Cardiac muscle cell (in vitro differentiated cells and primary cell): ENCODE measurements at places on chromosomes 1 and 21. TPM values are rescaled to one million over a fixed set of nuclear protein-coding genes. Genes with fewer than 3 reads are reported as not detected.

DNA sequence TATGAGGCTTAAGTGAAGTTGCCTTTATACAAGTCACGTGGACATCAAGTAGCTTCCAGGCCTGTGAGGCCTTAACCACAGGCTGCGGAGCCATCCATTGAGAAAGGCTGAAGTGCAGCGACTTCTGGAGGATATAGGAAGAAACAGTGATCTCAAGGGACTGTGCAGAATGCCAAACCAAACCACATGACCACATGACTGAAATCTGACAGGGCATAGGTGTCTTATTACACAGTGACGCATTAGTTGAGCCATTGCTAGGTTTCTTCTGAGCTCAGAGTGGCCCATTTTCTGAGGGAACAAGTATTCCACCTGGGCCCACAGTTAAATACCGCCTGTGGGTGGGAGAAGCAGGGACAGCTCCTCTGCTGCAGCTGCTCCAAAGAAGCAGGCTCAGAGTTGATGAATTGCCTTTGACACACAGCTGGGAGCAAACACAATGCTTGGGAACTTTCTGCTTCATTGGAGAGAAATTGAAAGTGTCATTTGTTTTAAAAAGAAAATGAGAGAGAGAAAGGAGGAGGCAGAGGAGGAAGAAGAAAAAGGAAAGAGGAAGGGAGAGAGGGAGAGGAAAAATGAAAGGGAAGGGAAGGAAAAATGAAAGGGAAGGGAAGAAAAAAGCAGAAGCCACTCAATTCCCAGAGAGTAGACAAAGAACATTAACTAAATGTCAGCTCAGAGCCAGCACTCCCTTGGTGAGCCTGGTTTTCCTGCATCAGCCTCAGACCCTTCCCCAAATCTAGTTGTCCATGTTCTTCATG is 94.4 kb downstream of the COLGALT2 start:
- peaks cover 5% of the 10 kb centered on the region for H3K36me3 ChIP-seq
- peak; percentile 12 for DNase-seq
- no peak overlapping the region for H3K4me3 ChIP-seq
- peaks cover 38% of the 10 kb centered on the region for H3K4me1 ChIP-seq
- H3K27me3 ChIP-seq, result no peaks in the 10 kb centered on the region

Gene INSRR
- 0.11 and 0.30 TPM in 2 replicates for polyA plus RNA-seq

DNA sequence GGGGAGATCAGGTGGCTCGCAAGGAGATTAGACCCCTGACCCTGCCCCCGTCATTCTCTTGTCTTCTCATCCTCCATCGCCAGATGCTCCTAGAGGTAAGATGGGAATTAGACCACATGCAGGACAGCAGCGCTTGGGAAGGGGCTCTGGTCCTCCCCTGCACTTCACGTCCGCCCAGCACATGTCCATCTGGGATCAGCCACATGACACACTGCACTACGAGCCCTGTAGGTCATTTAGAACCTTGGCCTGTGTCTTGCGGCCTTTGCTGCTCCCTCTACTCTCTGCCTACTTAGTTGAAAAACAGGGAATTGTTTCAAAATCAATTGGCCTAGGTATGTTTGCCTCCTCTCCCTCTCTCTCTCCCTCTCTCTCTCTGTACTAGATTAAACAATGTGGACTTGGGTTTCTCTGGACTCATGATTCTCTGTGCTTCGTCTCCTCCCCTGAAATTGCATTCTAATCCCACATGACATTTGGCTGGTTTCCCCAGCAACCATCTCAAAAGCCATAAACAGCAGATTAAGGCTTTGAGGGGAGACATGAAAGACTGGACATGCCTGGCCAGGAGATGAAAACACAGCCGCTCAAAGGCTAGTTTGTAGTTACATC is 3.8 kb upstream of the NCMAP start:
- H3K4me1 ChIP-seq, result peaks cover 14% of the 10 kb centered on the region
- no peak overlapping the region for H3K27ac ChIP-seq
- H3K4me3 ChIP-seq, result no peak overlapping the region
- no peaks in the 10 kb centered on the region for H3K36me3 ChIP-seq

GRCh38 chr1:79899914-79900313 is 893.4 kb upstream of the ADGRL4 start:
- H3K4me3 ChIP-seq, result no peak overlapping the region
- H3K27me3 ChIP-seq, result no peaks in the 10 kb centered on the region
- no peak overlapping the region for H3K27ac ChIP-seq
- H3K4me1 ChIP-seq, result no peaks in the 10 kb centered on the region
- H3K36me3 ChIP-seq, result no peaks in the 10 kb centered on the region
- DNase-seq, result peak; percentile 95

DNA sequence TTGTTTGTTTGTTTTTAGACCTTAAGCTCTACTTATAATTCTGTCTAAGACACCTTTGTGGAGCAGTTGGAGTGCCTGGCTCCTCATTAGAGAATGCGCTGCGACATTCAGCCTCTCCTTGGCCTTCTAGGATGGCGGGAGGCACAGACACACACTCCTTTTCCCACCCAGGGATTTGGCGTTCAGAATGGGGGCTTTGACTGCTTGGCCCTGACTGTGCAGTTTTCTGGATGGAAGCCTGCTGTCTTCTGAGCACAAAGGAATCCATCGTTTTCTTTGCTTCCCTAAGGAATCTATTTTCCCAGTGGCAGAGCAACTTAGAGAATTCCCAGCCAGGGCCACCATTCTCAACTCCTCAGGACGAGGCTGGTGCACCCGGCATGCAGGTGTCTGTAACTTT is 83.6 kb downstream of the GALNT2 start:
- DNase-seq, result no peak
- H3K36me3 ChIP-seq, result no peaks in the 10 kb centered on the region
- H3K27ac ChIP-seq, result no peak overlapping the region
- H3K4me1 ChIP-seq, result peaks cover 52% of the 10 kb centered on the region
- H3K4me3 ChIP-seq, result no peak overlapping the region
- H3K27me3 ChIP-seq, result no peaks in the 10 kb centered on the region

Gene KCNK1
- 4.6 and 8.5 TPM in 2 replicates for polyA plus RNA-seq

DNA sequence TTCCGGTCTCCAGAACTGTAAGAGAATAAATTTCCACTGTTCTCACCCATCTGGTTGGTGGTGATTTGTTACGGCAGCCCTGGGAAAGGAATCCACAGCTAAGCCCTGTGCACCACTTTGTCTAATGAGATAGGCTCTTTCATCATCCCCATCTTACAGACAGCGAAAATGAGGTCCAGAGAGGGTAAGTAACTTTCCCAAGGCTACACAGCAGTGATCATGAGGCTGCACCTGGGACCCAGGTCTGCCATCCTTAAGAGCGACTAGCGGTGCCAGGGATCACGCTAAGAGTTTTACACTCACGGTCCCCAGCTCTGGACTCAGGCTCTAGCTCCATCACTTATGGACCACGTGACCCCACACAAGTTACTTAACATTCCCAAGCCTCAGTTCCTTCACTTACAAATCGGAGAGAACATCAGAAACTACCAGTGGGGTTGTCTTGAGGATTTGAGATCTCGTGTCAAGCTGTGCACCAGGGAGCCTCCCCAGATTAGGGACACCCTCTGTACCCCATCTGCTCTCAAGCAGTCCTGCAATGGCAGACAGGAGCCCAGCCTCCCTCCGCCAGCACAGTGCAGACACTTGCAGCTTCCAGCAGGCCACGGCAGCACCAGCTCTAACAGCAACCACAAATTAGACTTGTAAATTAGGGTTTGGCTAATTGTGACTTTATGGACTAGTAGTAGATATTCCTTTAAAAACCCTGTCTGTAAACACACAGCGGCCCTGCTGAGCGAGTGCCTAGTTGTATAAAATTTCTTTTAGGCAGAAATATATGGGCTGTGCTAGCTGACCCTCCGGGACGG is 87.3 kb downstream of the DISP3 start:
- no peak for DNase-seq
- H3K27ac ChIP-seq, result no peak overlapping the region
- peaks cover 20% of the 10 kb centered on the region for H3K4me1 ChIP-seq
- H3K36me3 ChIP-seq, result no peaks in the 10 kb centered on the region

Gene DUSP12
- 63.1 and 65.7 TPM in 2 replicates for polyA plus RNA-seq

GRCh38 chr1:38102636-38103035 is 56.0 kb upstream of the POU3F1 start:
- no peak for DNase-seq
- H3K27me3 ChIP-seq, result no peaks in the 10 kb centered on the region
- H3K4me3 ChIP-seq, result no peak overlapping the region
- H3K27ac ChIP-seq, result no peak overlapping the region

DNA sequence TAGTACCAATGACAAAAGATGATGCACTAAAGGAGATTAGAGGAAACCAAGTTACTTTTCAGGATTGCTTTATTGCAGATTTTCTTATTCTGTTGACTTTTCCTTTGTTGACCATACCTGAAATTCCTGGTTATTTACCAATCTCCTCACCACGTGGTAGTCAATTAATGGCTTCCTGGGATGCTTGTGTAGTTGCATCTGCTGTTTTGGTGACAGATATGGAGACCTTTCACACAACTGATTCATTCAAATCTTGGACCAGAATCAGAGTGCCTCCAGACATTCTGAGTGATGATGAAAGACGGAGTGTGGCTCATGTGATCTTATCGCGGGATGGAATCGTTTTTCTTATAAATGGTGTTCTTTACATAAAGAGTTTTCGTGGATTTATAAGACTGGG is 91.3 kb downstream of the CATSPERE start:
- no peaks in the 10 kb centered on the region for H3K27me3 ChIP-seq
- DNase-seq, result no peak
- no peaks in the 10 kb centered on the region for H3K4me1 ChIP-seq
- no peaks in the 10 kb centered on the region for H3K36me3 ChIP-seq
- no peak overlapping the region for H3K4me3 ChIP-seq

DNA sequence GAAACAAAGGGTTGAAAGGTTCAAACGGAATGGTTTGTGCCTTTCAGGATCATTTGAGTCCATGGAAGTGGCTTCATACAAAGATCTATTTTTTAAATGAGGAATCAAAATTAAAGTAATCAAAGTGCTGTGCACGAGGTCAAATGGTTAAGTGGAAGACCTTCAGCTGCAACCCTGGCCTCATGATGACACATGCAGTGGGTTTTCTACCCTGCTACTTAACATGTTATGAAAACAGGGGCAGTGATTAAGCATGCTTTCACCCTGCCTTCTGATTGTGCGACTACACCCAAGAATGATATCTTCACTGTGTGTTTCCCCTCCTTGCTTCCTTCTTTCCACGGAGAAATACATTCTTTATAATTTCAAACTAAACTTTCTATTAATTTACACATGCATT is 604.2 kb downstream of the LRRIQ3 start:
- H3K4me3 ChIP-seq, result no peak overlapping the region
- H3K36me3 ChIP-seq, result no peaks in the 10 kb centered on the region
- H3K27me3 ChIP-seq, result no peaks in the 10 kb centered on the region

GRCh38 chr1:239755107-239755912 is 336.4 kb upstream of the FMN2 start:
- no peaks in the 10 kb centered on the region for H3K36me3 ChIP-seq
- H3K27me3 ChIP-seq, result no peaks in the 10 kb centered on the region
- DNase-seq, result no peak
- H3K4me3 ChIP-seq, result no peak overlapping the region

- H3K4me3 ChIP-seq, result no peak overlapping the region
- H3K27me3 ChIP-seq, result no peaks in the 10 kb centered on the region
- no peak for DNase-seq
- H3K36me3 ChIP-seq, result no peaks in the 10 kb centered on the region
- H3K27ac ChIP-seq, result no peak overlapping the region
Measured at GRCh38 chr1:56359056-56359455, 220.3 kb downstream of the PLPP3 start.

- no peak overlapping the region for H3K4me3 ChIP-seq
- no peaks in the 10 kb centered on the region for H3K36me3 ChIP-seq
- H3K4me1 ChIP-seq, result no peaks in the 10 kb centered on the region
Measured at GRCh38 chr1:28160782-28161266, 15.7 kb downstream of the PTAFR start.

Gene MRPL9
- 107 and 108 TPM in 2 replicates for polyA plus RNA-seq

Gene BMP8B
- polyA plus RNA-seq, result 0.02 and 0.14 TPM in 2 replicates

DNA sequence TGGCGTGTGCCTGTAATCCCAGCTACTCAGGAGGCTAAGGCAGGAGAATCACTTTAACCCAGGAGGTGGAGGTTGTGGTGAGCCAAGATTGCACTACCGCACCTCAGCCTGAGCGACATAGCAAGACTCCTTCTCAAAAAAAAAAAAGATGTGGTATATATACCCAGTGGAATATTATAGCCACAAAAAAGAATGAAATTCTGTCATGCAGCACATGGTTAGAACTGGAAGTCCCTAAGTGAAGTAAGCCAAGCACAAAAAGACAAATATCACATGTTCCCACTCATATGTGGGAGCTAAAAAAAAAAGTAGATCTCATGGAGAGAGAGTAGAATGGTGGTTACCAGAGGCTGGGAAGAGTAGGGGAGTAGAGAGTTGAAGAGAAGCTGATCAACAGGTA is 18.7 kb downstream of the PSMB4 start:
- no peak for DNase-seq
- H3K4me1 ChIP-seq, result no peaks in the 10 kb centered on the region
- H3K4me3 ChIP-seq, result no peak overlapping the region
- H3K27ac ChIP-seq, result no peak overlapping the region
- no peaks in the 10 kb centered on the region for H3K27me3 ChIP-seq

DNA sequence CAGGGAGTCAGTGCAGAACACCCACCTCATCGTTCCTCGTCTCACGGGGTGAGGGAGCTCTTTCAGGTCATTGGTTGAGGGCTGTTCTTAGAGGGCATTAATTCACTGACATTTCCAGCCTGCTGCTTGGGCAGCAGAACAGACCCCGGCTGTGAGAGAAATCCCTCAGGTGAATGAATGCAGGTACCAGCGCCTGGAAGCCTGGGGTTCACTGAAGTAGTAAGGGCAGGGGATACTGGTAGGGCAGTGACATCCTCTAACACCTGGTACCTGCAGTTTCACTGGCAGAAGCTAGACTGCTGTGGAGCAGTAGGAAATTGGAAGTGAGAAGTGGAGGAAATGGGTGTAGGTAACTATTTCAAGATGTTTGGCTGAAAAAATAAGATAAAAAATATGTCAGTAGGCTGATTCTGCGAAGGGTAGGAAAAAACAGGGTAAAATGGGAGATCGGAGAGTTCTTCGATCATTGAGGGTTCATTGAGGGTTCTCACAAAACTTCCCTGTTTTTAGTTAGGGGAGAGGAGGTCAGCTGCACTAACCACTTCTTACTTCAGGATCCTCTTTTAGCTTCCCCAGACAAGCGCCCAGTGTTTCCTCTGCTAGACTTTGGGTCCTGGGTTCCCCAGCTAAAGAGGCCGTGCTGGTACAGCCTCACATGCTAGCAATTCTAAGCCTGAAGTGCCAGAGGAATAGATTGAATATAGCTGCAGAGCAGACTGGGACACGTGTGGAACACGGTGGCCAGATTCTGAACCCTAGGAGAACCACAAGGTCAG is 55.2 kb downstream of the RNF220 start:
- DNase-seq, result no peak
- no peak overlapping the region for H3K27ac ChIP-seq
- H3K36me3 ChIP-seq, result no peaks in the 10 kb centered on the region
- no peak overlapping the region for H3K4me3 ChIP-seq
- no peaks in the 10 kb centered on the region for H3K4me1 ChIP-seq
